Muscle of back (tissue), 13 donors: ENCODE measurements at places on chromosomes 2 and 18. TPM values are rescaled to one million over a fixed set of nuclear protein-coding genes. Genes with fewer than 3 reads are reported as not detected.

The ZNF396 gene
- polyA plus RNA-seq: 0.84 TPM

The CYP20A1 gene
- polyA plus RNA-seq: 14.3 TPM

The GPR55 gene
- not detected for polyA plus RNA-seq

The SLC16A14 gene
- polyA plus RNA-seq: 2.8 TPM

The SLC30A3 gene
- polyA plus RNA-seq: 0.87 TPM

GRCh38 chr2:42060718-42061619 is 13.1 kb downstream of the PKDCC start:
- DNase-seq: peak; percentile 59

DNA sequence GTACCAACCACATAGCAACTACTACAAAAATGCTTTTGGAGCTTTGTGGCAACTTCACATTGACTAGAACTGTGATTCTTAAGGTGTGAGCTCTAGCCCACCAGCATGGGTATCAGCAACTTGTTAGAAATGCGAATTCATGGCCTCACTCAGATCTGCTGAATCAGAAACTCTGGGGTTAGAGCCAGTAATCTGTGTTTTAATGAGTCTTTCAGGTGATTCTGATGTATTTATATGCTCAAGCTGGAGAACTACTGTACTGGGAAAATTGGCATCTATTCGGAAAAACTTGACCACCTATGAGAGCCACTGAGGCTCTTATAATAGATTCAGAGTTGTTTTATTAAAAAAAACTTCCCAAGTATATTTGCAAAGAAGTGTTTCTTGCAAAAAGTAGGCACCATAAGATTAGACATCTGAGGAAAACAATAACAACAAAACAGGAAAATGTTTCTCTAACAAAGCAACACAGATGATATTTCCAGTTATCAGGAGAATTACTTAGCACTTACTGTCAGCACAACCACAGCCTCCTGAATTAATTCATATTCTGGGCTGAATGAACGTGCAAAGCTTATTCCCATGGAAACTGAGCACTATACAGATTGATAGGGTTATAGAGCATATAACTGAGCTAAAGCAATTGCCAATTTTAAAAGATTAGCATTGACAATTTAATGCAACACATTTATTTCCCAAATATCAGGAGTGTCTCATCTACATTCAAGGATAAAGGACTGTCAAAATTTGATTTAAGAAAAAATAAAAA is 71.6 kb downstream of the NCKAP5 start:
- DNase-seq: no peak

DNA sequence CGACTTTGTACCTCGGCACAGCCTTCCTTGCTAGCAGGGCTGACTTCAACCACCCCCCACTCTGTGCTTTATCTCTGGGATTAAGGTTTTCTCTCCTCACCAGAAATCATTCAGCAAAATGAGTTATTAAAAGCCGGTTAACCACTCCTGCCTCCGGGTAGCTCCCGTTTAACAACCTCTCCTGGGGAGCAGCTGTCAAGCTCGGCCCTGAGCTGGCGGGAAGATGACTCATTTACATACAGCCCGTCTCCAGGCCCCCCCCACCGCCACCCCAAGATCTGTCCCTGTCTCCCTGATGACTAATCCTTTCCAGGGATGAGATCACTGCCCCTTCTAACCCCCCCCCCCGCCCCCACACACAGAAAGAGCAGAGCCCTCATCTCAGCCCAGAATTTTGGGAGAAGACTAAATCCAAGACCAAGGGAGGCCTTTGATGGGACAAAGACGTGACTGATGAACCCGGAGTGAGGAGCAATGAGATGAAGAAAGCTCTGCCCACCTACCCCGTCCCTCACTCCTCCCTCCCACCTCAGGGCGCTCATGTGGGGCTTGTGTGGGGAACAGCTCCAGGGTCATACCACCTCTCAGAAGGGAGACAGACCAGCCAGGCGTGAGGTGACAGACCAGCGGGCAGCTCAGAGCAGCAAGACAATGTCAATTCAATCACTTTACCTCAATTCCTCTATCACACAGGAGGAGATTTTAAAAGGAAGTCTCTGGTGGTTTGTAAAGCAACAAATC is 131.4 kb downstream of the MSH2 start:
- DNase-seq: no peak

DNA sequence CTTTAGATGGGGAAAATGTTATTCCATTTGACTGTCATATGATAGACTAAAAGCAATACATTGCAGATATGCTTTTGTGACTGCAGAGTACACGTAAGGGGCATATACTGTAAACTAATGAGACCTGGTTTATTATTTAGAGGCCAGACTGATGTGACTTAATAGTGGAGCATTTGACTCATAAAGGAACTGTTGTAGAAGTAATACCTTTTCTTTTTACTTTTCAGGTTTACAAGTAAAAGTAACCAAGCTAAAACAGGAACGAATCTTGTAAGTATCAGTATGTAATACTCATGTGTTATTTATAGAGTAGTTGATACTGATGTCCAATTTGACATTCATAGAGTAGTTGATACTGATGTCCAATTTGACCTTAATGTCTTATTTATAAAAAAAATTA is 13.1 kb downstream of the RBBP8 start:
- DNase-seq: no peak

- DNase-seq: no peak
Measured at GRCh38 chr2:181395851-181396250, 61.3 kb upstream of the ITGA4 start.

DNA sequence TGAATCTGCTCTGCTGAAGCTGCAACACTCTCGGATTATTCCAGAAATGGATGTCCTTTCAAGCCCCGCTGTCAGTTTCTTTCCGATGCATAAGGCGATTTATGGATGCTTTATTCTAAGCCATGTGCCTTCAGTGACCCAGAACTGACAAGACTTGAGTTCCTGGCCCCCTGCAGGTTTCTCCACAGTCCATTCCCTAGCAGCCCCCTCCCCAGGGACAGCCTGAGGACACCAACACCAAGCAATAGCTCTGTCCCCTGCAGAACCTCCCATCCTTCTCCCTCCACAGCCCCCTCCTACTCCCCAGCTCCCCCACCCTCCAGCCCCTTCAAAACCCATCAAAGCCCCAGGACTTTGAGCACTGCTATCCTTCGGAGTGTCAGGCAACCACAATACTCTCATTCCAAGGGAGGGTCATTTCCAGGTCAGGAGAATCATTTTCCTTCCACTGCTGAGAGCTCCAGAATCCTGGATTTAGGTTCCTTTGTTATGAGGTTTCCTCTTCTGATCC is 24.6 kb upstream of the SPP2 start:
- DNase-seq: peak; percentile 36

DNA sequence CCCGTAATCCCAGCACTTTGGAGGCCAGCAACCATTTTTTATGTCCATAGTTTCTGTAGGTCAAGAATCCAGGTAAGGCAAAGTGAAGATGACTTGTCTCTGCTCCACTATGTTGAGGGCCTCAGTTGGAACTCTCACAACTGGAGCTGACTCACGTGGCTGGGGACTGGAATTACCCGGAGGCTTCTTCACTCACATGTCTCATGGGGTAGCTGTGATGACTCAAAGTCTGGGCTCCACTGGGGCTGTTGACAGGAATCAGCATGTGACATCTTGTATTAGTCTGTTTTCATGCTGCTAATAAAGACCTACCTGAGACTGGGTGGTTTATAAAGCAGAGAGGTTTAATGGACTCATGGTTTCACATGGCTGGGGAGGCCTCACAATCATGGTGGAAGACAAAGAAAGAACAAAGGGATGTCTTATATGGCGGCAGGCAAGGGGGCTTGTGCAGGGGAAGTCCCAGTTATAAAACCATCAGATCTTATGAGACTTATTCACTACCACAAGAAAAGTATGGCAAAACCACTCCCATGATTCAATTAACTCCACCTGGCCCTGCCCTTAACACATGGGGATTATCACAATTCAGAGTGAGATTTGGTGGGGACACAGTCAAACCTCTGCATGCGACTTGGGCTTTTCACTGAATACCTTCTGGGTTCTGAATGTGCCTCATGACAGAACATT is 7.8 kb upstream of the PPP1R1C start:
- no peak for DNase-seq

- no peak for DNase-seq
Measured at GRCh38 chr2:161681046-161681445, 56.8 kb downstream of the SLC4A10 start.

DNA sequence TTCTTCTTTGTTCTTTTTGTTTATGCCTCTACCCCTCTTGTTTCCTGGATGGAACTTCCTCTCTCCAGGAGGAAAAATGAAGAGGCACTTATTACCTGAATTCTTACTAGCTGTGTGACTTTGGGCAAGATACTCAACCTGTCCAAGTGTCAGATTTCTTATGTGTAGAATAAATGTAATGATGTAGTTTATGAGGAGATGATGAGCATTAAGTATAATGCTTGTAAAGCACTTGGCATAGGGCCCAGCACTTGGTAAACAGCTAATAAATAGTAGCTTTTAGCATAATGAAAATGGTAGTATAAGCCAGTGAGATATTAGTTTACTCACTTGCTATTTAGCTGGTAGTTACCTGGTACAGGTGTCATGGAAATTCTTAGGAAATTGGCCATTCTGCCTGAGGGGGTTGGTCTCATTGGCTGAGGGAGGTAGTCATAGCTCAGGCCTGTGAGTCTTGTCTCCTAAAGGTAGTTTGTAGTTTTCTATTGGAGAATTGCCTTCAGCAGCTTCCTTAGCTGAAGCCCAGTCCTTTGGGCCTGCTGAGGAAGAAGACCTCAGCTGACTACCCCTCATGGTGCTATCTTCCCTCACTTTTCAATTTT is 133.4 kb upstream of the NABP1 start:
- no peak for DNase-seq

DNA sequence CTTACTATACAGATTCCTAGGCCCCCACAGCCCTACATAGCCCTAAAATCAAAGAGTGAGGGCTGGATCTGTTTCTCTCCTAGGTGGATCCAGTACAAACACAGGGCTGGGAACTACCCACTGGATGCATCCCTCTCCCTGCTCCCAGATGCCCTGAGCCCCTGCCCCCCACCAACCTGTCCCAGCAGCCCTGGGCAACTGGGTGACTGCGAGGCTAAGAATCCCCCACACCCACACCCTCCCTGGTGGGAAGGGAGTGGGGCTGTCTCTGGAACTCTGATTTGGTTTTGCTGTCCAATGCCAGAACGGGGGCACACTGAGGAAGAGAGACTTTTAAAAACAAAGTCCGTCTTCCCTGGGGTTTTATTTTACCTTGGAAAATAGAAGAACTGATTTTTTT is 113.1 kb downstream of the SMAD7 start:
- DNase-seq: no peak

- DNase-seq: peak; percentile 19
Measured at GRCh38 chr2:107072150-107072940, 186.4 kb upstream of the ST6GAL2 start.
